ENCODE measurements at places on chromosomes 7 and 10.

DNA sequence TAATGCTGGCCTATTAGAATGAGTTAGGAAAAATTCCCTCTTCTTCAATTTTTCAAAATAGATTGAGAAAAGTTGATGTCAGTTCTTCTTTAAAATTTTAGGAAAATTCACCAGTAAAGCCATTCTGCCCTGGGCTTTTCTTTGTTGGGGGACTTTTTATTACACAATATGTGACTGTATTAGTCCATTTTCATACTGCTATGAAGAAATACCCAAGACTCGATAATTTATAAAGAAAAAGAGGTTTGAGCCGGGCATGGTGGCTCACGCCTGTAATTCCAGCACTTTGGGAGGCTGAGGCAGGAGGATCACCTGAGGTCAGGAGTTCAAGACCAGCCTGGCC is 12.7 kb downstream of the TAS2R40 start:
- no peak for DNase-seq

DNA sequence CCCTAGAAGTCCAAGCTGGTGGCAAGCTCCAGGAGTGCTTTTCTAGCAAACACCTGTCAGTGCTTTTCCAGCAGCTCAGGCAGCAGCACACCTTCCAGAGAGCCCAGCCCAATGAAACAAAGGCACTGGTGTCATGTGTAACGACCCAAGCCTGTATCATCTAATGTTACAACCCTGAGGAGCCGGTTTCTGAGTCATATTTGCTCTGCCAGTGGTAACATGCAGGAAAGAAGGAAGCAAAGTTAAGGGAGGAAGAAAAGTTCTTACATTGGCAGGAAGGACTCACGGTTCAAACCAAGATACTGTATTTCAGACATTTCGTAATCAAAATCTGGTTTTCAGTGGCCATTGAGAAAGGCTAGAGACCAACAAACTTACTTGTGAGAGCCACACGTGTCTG is at the start of gene ANKRD22:
TSS of gene ANKRD22 (minus strand) at position 139 of the 400 bp plus-strand sequence. CDS start 237 bp downstream, outside the sequence.
- DNase-seq, result no peak

GRCh38 chr7:15279640-15280039 is 282.2 kb downstream of the AGMO start:
- DNase-seq, result no peak

GRCh38 chr10:30436671-30437030 is 2.7 kb downstream of the MAP3K8 start:
- DNase-seq, result no peak

DNA sequence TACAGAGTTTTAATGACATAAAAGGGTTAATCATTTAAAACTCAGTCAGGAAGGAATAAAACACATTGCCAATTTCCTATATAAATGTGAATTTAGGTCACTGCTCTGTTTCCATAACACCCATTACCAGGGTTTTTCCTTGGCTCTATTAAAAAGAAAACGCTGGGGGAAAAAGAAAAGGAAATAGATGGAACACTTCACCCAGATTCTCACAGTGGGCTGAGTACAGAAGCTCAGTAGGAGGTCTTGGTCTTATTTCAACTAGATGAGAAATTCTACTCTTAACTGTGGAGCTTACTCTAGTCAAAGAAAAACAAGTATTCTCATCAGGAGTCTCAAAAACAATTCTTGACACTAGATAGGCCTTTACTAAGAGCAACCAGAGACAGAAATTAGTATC is 36.5 kb downstream of the GLUD1 start:
- DNase-seq, result no peak

All from T-helper 1 cell (primary cell).